ENCODE measurements at places on chromosomes 7 and 10.

DNA sequence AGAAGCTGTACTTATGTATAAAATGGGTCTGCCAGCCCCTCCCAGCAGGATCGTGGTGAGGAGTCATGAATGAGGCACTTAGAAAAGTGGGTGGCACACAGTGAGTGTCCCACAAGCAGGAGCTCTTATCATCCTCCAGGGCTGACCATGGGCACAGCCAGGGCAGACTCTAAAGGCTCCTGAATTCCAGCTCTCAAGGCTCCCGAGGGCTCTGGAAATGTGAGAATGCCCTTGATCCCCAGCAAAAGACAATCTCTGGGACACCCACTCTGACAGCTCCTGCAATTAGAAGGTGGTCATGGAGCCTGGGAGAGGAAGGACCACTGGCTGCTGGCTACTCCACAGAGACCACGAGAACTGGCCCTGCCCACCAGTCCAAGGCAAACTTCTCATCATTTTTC lies 1.6 kb downstream of the VSTM4 start:
- no peak for DNase-seq

GRCh38 chr10:132356621-132357195 lies 24.7 kb downstream of the LRRC27 start:
- no peak for DNase-seq

GRCh38 chr7:102239206-102239820 lies 47.4 kb upstream of the SH2B2 start:
- DNase-seq, result no peak

- DNase-seq, result no peak
Observed at GRCh38 chr10:80144696-80145131, 12.2 kb downstream of the PLAC9 start.

GRCh38 chr10:110784198-110784597 lies 87.5 kb upstream of the PDCD4 start:
- no peak for DNase-seq

- DNase-seq, result no peak
Observed at GRCh38 chr7:74074770-74075169, 8.8 kb upstream of the LIMK1 start.

- no peak for DNase-seq
Observed at GRCh38 chr10:84478151-84478550, 149.8 kb downstream of the CCSER2 start.

DNA sequence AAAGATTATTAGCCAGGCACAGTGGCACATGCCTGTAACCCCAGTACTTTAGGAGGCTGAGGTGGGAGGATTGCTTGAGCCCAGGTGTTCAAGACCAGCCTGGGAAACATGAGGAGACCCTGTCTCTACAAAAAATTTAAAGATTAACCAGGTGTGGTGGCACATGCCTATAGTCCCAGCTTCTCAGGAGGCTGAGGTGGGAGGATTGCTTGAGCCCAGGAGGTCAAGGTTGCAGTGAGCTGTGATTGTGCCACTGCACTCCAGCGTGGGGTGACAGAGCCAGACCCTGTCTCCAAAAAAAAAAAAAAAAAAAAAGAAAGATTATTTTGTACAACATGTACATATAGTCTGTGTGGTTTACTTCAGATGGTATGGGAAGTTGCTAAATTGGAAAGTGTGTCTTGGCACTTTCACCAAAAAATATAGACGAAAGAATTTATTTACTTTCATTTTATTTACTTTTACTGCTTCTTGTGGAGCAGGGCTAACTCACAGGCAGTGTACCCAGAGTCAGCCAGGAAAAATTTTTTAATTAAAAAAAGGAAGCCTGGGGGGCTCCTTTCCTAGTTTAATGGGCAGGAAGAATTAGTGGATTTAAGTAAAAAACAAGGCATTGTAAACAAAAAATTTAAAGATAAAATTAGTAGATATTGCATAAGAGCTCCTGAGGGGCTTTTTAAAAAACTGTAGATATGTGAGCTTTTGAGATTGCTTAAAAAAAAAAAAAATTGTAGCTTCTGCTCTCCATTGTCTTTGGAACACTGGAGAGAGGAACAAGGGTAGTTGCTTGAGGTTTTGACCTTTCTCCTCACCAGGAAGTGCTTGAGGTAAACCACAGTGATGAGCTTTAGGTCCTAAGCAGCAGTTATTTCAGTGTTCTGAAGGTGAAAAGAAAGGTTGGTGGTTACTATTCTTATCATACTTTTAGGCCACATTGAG lies 44.6 kb upstream of the VDAC2 start:
- DNase-seq, result peak; percentile 26

- no peak for DNase-seq
Observed at GRCh38 chr7:73741600-73741999, 3.0 kb upstream of the ABHD11 start.

GRCh38 chr7:135901585-135902540 lies 75.3 kb downstream of the MTPN start:
- no peak for DNase-seq

- DNase-seq, result no peak
Observed at GRCh38 chr7:98816967-98817710, 52.7 kb downstream of the TMEM130 start.

DNA sequence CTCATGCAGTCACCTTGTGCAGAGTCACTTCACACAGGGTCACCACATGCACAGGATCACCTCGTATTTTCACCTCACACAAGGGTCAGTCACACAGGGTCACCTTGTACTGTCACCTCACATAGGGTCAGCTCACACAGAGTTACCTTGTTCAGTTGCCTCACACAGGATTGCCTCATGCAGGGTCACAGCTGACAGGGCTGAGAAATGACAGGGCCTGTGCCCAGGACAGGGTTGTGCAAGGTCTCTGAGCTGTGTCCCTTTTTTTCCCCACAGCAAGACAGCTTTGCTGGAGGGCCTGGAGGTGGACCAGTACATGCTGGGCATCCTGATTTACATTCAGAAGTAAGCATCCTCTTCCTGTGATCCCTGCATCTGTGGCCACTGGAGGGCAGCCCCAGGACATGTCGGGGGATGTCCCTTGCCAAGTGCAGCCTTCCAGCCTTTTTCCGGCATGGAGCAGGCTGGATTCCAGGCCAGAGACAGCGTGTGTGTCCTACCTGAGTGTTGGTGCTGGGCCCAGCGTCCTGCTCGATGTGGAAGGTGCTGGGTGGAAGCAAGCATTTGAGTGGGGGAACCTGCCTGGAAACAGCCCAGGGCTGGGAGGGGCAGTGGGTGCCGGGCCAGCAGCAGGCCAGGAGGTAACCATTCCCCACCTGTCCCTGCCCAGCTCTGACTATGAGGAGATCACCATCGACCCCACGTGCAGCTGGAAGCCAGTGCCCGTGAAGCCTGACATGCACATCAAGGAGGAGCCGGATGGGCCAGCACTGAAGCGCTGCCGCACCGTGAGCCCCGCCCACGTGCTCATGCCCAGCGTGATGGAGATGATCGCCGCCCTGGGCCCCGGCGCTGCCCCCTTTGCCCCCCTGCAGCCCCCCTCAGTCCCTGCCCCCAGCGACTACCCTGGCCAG lies 16.3 kb downstream of the ZMIZ2 start:
- no peak for DNase-seq

- DNase-seq, result no peak
Observed at GRCh38 chr10:17001297-17001744, 128.3 kb downstream of the CUBN start.

- DNase-seq, result no peak
Observed at GRCh38 chr10:90319188-90319914, 538.5 kb downstream of the HTR7 start.

GRCh38 chr7:11760372-11760771 lies 71.6 kb downstream of the THSD7A start:
- peak; percentile 67 for DNase-seq

GRCh38 chr7:132966754-132967469 lies 115.0 kb downstream of the CHCHD3 start:
- DNase-seq, result no peak

DNA sequence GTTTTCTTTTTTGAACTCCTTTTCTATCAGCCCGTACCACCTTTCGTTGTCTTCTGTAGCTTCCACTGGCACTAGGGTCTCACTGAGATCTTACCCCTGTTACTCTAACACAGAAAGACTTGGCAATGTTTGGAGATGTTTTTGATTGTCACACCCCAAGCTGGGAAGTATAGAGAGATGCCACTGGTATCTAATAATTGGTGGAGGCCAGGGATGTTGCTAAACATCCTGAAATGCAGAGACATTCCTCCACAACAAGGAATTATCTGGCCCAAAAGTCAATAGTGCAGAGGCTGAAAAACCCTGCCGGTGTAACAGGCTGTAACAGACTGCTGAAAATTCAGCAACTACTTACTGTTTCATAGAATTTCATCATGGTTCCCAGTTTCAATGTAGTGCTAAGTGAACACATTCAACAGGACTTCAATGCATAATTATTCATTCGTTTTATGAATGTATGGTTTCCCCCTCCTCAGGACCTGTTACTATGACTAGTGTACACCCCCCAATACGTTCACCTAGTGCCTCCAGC lies 115.9 kb downstream of the TRIM24 start:
- no peak for DNase-seq

DNA sequence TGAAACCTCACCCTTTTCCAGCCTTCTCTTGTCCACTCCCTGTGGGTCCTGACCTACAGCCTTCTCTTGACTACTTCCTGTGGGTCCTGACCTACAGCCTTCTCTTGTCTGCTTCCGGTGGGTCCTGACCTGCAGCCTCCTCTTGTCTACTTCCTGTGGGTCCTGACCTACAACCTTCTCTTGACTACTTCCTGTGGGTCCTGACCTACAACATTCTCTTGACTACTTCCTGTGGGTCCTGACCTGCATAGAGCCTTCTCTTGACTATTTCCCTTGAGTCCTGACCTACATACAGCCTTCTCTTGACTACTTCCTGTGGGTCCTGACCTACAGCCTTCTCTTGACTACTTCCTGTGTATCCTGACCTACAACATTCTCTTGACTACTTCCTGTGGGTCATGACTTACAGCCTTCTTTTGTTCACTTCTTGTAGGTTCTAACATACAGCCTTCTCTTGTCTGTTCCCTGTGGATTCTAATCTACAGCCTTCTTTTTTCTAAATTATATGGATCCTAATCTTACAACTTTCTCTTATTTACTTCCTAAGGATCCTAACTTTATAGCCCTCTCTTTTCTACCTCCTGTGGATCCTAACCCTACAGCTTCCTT lies 36.5 kb downstream of the C10orf71 start:
- no peak for DNase-seq

DNA sequence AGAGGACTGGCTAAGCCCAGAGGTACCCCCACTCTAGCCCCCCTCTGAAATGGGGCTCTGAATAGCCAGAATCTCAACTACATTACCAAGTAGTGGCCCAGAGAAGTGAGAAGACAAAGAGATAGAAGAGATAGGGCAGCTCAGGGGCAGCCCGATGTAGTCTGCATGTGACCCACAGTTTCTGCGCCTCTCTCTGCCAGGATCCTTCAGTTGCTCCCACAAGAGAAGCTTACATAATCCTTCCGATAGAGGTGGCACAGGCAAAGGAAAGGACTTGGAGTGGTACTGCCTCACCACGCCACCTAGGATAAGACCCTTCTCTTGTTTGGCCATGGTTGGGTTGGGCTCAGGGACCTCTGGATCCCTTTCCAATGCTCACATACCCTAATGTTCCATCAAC lies 5.4 kb upstream of the PDE1C start:
- no peak for DNase-seq

- no peak for DNase-seq
Observed at GRCh38 chr7:40097728-40098127, 36.7 kb downstream of the MPLKIP start.

GRCh38 chr10:17737027-17737965 lies 14.7 kb upstream of the TMEM236 start:
- peak; percentile 55 for DNase-seq

GRCh38 chr10:129345763-129346162 lies 121.3 kb upstream of the MGMT start:
- DNase-seq, result no peak

DNA sequence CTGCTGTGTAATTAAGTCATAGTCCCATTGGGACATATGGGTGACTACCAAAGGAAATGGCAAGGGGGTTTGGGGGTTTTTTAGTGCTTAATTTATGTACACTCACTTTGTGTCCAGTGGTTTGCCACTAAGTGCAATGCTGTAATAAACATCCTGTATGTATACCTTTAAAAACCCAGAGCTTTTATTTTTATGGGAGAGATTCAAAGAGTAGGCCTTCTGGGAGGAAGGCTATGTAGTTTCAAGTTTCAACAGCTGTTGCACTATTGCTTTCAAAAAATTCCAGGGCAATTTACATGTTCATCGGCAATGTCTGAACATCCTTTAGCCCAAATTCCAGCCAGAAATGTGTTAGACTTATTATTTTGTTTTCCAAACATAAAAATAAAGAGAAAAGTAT lies 744.7 kb downstream of the XPNPEP1 start:
- no peak for DNase-seq

DNA sequence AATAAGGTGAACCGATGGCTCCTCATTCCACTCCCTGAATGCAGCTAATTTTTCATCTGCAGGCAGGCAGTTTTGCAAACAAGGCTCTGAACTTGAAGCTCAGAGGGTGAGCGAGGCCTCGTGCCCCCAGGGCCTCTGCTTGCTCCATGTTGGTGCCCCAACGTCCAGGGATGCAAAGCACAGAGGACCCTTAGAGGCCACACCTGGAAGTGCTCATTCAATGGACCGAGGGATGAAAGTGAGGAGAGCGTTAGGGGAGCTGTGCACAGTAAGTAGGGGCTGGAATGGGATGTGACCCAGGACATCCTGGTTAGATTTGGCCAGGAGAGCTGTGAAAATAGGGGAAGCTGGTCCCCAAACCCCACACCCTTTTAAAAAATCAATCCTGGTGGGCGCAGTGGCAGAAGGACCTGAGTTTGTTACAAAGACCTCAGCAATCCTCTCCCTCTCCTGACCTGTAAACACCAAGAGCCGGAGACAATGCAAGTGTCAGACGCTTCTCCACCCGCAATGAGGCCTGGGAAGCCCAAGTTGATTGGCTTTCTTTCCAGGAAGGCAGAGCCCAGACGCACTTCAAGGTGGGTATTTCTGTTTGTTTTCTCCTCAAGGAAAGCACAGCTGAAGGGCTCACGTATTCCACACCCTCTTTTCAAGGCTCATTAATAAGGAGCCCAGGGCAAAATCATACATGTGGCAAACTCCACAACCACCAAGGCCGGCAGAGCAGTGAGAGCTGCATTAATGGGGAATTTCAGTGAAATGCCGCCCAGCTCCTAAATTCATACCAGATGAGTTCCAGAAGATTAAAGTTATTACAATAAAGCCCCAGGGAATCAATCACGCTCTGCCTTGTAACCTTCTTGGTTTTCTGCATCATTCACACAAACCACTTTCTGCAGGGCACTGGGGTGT lies 14.1 kb upstream of the CXCL12 start:
- no peak for DNase-seq

DNA sequence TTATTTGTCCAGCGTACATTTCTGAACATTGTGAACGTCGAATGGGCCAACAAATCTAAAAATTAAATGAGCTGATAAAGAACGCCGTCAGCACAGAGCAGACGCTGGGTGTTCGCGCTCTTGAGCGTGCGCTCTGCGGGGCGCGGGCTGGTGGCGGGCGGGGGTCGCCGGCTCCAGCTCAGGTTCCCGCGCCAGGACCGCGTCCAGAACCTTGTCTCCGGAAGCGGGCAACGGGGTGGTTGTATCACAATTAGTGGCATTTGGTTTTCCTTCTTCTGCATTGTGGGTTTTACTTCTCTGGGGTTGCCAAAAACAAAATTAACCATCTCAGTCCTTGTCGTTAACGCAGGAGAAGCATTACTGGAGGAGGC lies 2.4 kb downstream of the CYP2E1 start:
- no peak for DNase-seq

GRCh38 chr7:20513341-20513740 lies 102.1 kb upstream of the ABCB5 start:
- no peak for DNase-seq

- no peak for DNase-seq
Observed at GRCh38 chr7:83111391-83111790, 51.3 kb downstream of the PCLO start.

GRCh38 chr10:34689053-34689452 lies 126.0 kb downstream of the PARD3 start:
- DNase-seq, result no peak

GRCh38 chr7:17534348-17534747 lies 235.9 kb downstream of the AHR start:
- DNase-seq, result no peak

Data from inflammatory macrophage treated with lipopolysaccharide for 1 hour (primary cell).